IPS DF 6.9 (cell line): ENCODE measurements at places on chromosomes 12 and 14.

- no peak overlapping the region for H3K27ac ChIP-seq
- H3K36me3 ChIP-seq = peaks cover 25% of the 10 kb centered on the region
- no peaks in the 10 kb centered on the region for H3K4me1 ChIP-seq
- no peak for DNase-seq
Measured at GRCh38 chr14:21215879-21216251, 53.4 kb downstream of the HNRNPC start.

DNA sequence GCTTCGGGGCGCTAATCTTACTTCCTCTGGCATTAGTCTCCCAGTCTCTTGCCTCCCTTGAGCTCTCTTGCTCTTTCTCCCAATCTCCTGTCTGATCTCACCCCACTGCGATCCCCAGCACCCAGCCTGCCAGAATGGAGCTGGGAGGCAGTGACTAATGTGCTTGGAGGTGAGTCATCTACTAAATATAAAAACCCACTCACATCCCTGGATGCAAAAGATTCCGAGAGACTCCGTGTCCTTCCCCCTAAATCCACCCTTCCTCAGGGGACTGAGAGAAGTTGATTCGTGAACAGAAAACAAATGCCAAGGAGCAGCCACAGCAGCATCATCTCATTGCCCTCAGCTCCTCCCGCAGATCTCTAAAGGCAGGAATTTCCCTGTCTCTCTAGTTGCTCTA is 45.7 kb upstream of the KCNA5 start:
- H3K4me3 ChIP-seq = no peak overlapping the region
- H3K4me1 ChIP-seq = 0 out of 2 replicates have a peak, but pooled peaks cover 1% of the 10 kb centered on the region
- no peaks in the 10 kb centered on the region for H3K27me3 ChIP-seq
- no peak overlapping the region for H3K27ac ChIP-seq

DNA sequence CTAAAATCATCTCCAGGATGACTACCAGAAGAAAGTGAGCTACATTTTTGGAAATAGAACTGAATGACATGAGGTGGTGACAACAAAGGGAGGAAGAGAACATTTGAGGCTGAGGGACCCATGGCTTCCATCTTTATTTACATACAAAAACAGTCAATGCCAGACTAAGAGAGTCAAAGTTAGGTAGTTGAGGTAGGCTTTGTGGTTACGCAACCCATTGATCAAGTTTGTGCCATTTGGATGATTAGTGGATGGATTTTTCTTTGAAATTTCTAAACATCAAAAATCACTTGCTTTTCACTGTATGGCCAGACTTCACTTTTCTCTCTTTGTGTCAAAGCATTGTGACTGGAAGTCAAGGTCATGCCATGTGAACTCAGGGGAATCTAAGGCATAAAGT is 22.9 kb downstream of the ASCL1 start:
- no peak for DNase-seq
- H3K4me1 ChIP-seq = no peaks in the 10 kb centered on the region
- no peak overlapping the region for H3K4me3 ChIP-seq
- no peak overlapping the region for H3K27ac ChIP-seq

DNA sequence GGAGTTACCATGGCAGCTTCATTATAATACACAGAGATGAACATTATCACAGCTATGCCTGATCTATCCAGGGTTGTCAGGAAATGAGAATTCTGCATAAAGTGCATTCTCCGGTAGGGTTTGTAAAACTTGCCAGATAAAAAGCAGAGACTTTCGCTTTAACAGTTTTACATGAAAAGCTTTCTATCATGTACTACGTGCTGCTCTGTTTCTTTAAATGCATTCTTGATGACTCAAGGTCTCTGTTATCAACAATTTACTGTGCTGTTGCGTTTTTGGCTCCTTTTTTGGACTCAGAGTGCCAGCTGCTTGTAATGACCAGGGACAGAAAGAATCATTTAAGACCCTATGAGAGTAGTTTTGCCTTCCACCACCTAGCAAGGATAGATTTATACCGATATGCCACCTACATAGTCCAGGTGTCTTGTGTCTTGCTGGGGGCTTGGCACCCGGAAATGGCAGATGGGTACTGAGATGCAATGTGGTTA is 371.2 kb downstream of the BTG1 start:
- H3K36me3 ChIP-seq = no peaks in the 10 kb centered on the region
- no peaks in the 10 kb centered on the region for H3K4me1 ChIP-seq
- DNase-seq = no peak
- H3K27ac ChIP-seq = no peak overlapping the region
- H3K27me3 ChIP-seq = no peaks in the 10 kb centered on the region
- H3K4me3 ChIP-seq = no peak overlapping the region

DNA sequence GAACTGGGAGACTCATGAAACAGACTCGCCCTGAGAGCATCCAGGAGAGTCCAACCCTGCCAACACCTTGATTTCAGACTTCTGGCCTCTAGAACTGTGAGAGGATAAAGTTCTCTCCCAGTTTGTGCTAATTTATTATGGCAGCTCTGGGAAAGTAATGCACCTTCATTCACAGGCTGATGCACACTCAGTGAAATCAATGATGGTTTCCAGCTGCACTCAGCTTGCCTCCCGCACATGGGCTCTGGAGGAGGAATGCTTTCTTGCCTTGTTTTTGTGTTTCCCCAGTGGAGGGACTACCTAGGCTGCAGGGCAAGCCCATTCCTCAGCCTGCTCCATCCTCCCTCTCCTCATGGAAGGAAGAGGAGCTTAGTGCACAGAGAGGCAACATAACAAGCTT is 45.7 kb downstream of the TMEM132C start:
- no peaks in the 10 kb centered on the region for H3K36me3 ChIP-seq
- no peak overlapping the region for H3K27ac ChIP-seq

- no peaks in the 10 kb centered on the region for H3K4me1 ChIP-seq
- no peaks in the 10 kb centered on the region for H3K27me3 ChIP-seq
- no peak overlapping the region for H3K27ac ChIP-seq
- no peak overlapping the region for H3K4me3 ChIP-seq
- DNase-seq = no peak
Measured at GRCh38 chr14:44135972-44136371, 371.1 kb downstream of the FSCB start.

GRCh38 chr12:133010657-133011297 is 24.6 kb downstream of the ZNF26 start:
- no peak for DNase-seq
- H3K27me3 ChIP-seq = no peaks in the 10 kb centered on the region
- no peak overlapping the region for H3K4me3 ChIP-seq

DNA sequence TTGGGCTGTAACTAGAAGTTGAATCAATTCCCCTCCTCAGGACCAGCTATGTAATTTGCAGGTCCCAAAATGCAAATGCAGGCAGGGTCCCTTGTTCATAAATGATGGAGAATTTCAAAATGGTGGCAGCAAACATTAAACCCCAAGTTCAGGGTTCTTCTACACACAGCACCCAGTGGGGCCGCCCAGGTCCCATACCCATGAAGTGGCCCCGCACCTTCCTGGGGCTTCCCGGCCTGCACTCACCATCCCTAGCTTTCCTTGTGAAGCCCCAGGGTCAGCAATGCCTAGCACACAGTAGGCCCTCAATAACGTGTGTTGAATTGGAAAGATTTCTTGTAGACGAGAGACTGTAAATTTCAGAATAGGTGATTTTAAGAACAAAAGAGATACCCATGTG is 76.0 kb downstream of the NTF3 start:
- no peak overlapping the region for H3K27ac ChIP-seq
- H3K36me3 ChIP-seq = no peaks in the 10 kb centered on the region
- H3K4me1 ChIP-seq = peaks cover 2% of the 10 kb centered on the region; the same call in 1 of the 2 replicates

DNA sequence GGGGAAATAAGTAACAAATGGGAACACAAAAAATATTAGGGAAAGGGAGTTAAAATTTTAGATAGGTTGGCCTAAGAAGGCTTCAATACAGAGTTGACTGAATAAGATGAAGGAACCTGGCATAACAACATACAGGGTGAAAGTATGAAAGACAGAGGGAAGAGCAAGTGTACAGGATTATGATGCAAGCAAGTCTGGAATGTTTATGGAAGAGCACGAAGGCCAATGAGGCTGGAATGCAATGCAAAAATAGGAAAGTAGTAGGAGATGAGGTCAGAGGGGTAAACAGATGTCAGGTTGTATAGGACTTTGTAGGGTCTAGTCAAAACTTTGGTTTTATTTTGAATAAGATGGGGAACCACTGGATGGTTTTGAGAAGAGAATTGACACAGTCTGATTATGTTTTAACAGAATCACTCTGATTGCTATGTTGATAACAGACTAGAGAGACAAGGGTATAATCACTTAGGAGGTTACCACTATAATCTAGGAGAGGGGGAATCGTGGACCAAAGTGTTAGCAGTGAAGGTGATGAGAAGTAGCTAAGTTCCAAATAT is 96.8 kb downstream of the OSBPL8 start:
- no peak overlapping the region for H3K4me3 ChIP-seq
- no peaks in the 10 kb centered on the region for H3K27me3 ChIP-seq
- H3K4me1 ChIP-seq = no peaks in the 10 kb centered on the region

DNA sequence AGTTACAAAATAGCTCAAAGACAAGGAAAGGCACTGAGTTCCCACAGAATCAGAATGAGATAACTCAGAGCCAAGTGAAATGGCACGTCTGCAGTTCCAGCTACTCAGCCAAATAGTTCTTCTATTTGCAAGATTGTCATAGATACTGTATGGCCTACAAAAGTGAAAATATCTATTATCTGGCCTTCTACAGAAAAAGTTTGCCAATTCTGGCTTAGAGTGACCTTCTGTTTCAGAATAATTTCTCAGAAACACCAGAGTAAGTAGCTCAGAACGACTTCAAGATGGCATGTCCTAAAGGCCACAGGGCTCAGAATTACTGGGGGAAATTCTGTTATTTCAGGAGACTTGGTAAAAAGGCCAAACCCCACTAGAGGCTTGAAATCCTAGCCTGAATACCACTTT is 10.7 kb upstream of the RTRAF start:
- no peaks in the 10 kb centered on the region for H3K4me1 ChIP-seq
- H3K27ac ChIP-seq = no peak overlapping the region
- no peak overlapping the region for H3K4me3 ChIP-seq
- no peak for DNase-seq

DNA sequence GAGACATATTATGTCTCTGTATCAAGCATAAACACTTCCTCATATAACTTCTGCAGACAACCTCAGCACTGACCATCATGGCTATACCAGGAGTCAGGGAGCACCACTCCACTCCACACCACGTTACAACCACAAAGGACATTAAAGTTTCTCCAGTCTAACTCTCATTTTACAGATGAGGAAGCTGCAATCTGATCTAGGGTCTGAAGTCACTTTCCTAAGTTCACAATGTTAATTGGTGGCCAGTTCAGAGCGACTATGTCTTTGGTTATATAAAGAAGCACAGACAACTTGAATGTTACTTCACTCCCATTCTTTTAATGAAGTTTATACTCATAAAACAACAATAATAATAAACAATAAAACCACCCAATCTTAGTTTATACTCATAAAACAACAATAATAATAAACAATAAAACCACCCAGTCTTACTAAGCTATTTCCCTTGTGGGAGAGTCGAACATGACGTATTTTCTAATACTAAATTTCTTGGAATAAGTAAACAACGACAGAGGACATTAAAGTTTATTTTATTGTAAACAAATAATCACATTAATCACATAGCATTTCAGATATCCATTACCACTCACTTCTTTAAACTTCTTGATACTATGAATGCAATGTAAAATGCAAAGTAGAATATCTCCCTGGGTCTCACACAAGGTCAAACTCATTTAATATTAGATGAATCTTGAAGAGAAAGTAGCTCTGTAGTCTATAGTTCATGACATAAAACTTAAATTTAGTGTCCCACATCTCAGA is 72.4 kb upstream of the SSTR1 start:
- H3K4me3 ChIP-seq = no peak overlapping the region
- H3K4me1 ChIP-seq = no peaks in the 10 kb centered on the region
- no peaks in the 10 kb centered on the region for H3K36me3 ChIP-seq
- H3K27ac ChIP-seq = no peak overlapping the region
- no peaks in the 10 kb centered on the region for H3K27me3 ChIP-seq

GRCh38 chr14:101561145-101561896 is at the start of gene DIO3:
Gene DIO3, plus strand, starts transcription at chr14:101561495.
- peak within 1 kb of the TSS; percentile 34; the same call in 1 of the 2 replicates for H3K4me3 ChIP-seq
- H3K36me3 ChIP-seq = no peaks in the 10 kb centered on the region
- no peak for DNase-seq
- peaks cover 75% of the 10 kb centered on the region for H3K27me3 ChIP-seq
- peaks cover 3% of the 10 kb centered on the region; the same call in 1 of the 2 replicates for H3K4me1 ChIP-seq

- DNase-seq = no peak
- H3K36me3 ChIP-seq = no peaks in the 10 kb centered on the region
- H3K27me3 ChIP-seq = no peaks in the 10 kb centered on the region
- H3K4me1 ChIP-seq = no peaks in the 10 kb centered on the region
Measured at GRCh38 chr12:130133851-130134562, 28.3 kb upstream of the FZD10 start.

DNA sequence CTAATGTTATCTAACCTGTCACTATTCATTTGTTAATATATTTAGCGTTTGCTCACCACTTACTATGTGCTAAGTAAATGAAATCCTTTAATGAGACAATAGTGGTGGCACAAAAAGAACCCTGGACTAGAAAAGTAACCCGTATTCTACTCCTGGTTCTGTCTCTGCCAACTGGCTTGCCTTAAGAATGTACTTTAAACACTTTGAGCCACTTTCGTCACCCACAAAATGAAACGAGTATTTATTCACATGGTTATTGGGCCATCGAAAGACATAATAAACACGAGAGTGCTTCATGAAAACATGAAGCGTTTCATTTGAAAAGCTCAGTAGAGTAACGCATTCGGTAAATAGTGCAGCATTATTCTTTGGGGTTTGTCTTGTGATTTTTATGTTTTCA is 254.7 kb downstream of the EGLN3 start:
- no peak overlapping the region for H3K4me3 ChIP-seq
- no peaks in the 10 kb centered on the region for H3K27me3 ChIP-seq
- no peak for DNase-seq
- H3K36me3 ChIP-seq = no peaks in the 10 kb centered on the region

DNA sequence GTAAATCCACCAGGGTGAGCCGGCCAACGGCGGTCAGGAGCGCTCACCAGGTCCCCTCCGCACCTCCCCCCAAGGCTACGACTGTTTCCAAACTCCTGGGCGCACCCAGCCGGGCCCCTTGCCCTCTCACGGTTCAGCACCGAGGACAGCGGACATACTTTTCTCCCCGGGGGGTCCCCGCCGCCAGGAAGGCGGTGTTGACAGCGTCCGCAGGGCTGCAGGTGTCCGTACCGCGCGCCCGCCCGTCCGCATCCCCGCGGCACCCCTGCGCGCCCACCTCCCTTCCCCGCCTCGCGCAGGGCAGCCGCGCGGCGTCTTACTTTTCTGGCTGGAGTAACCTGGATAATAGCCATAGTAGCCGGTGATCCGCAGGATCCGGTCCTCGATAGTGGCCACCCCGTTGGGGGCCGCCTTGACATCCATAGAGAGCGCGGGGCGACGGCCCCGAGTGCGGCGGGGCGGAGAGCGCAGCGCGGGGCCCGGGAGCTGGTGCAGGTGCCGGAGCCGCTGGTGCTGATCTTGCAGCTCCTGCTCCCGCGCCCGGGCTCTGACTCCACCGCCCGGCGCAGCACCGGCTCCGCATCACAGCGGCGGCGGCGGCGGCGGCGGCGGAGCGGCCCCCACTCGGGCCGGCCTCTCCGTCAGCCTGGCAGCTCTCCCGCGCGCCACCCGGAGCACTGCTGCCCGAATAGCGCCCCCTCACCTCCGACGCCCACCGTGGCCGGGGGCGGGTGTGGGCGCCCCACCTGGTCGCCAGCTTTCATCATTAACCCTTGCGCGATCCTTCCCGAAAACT is at the start of gene SLC35F4:
SLC35F4 (minus strand) TSS at position 690 of the 796 bp plus-strand sequence.
- no peak for DNase-seq
- no peaks in the 10 kb centered on the region for H3K36me3 ChIP-seq
- peak within 1 kb of the TSS; percentile 44; the same call in 1 of the 2 replicates for H3K4me3 ChIP-seq

GRCh38 chr14:81208489-81208888 is 12.3 kb downstream of the GTF2A1 start:
- peaks cover 3% of the 10 kb centered on the region; the same call in 1 of the 2 replicates for H3K36me3 ChIP-seq
- no peak for DNase-seq
- H3K4me1 ChIP-seq = no peaks in the 10 kb centered on the region
- no peaks in the 10 kb centered on the region for H3K27me3 ChIP-seq
- no peak overlapping the region for H3K4me3 ChIP-seq
